AG20443 (cell line): ENCODE measurements at places on chromosomes 4 and X.
A peak's percentile ranks its signal among the peaks of the same experiment; 100 is the strongest.

- no peak for DNase-seq
Measured at GRCh38 chr4:98749206-98749605, 90.8 kb upstream of the TSPAN5 start.

DNA sequence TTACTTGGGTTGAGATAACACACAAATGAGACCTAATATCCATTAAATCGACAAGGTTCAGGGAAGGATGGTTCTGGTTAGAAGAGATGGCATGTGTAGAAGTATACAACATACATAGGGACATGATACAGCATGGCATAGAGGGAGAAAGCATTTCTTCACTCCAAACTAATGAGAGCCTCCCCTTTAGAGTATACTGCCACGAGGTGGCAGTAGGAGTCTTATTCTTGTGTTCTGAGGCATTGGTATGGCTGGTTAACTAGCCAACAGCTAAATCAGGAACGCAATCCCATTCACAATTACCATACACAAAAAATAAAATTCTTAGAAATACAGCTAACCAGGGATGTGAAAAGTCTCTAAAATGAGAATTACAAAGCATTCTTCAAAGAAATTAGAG, 29.1 kb upstream of the TRO start:
- DNase-seq = peak; percentile 14

GRCh38 chr4:126071346-126072333, 756.9 kb downstream of the FAT4 start:
- DNase-seq = peak; percentile 57

DNA sequence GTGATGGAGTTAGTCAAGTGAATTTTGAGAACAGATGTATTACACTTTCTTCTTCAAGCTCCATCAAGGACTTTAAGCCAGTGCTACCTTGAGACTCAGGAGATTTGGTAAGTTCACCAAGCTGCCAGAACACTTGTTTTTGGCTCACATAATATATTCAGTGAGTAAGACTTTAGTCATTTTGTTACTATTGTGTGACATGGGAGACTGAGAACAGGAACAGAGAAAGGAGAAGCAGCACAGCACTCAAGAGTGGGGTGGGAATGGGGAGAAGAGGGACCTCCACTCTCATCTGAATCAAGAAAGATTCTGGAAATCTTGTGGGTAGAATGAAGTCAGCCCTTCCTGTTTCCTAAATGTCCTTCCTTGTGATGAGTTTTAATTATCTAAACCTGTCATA, 87.3 kb upstream of the TET2 start:
- DNase-seq = no peak

GRCh38 chrX:137290011-137290410, 256.2 kb upstream of the GPR101 start:
- no peak for DNase-seq

DNA sequence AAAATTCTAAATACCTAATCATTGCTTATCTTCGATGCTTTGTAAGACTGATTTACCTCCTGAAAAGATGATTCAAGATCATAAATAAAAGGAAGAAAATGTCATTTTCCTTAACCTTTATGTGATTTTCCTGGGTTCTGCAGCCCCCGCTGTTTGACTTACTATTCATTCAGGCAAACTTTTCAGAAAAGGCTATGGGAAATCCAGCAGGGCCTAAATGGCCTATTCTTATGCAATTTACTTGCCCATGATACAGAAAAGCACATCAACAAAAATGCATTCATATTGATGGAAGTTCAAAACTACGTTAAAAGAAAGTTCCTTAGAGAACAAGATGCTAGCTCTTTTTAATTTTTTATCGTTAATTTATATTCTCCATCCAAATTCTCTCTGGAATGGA, 51.2 kb downstream of the TMEM144 start:
- no peak for DNase-seq

GRCh38 chr4:143531788-143532491, 18.4 kb downstream of the SMARCA5 start:
- DNase-seq = no peak

DNA sequence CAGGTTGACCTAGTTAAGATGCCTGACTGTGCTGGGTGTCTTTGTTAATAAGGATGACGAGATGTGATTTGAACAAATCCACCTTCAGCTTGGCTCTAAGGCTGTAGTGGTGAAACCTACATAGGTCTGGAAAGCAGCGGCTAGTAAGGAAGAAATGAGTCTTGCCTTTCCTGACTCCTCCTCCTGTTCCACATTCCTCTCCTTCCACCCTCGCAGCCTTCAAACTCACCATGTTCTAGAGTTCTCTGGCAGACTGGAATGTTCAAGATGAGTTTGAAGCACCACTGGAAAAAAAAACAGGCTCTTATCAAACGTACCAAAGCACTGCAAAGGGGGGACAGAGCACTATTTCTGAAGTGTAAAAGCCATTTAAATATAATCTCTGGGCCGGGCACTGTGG, 395.4 kb downstream of the BMPR1B start:
- no peak for DNase-seq

DNA sequence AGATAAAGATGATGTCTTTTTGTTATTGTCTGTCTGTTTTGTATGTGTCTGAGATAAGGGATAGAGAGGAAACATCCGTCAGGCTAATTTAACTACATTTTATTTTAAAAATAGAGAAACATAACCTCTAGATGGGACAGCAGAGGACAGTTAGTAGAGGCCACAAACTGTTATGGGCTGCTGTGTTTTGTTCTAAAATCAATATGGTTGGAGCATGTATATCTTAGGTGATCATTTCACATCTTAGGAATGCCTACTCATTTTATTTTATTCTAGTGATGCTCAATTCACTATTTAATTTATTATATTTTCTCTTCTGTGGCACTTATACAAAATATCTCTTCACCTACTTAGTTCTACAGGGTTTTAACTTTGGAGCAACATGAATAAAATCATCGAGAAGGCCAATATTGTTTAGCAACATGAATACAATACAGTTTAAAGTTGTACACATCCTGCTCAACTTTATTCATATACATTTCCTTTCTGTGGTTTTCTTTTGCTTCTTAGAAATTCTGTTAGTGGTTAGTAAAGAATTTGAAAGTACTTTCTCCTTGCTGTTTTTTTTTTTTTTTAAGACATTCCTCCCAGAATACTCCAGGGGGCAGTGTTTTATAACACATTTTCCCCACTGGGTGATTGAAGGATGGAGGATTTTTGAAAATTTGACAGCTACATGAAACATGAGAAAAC, 392.9 kb downstream of the UNC5C start:
- peak; percentile 31 for DNase-seq

DNA sequence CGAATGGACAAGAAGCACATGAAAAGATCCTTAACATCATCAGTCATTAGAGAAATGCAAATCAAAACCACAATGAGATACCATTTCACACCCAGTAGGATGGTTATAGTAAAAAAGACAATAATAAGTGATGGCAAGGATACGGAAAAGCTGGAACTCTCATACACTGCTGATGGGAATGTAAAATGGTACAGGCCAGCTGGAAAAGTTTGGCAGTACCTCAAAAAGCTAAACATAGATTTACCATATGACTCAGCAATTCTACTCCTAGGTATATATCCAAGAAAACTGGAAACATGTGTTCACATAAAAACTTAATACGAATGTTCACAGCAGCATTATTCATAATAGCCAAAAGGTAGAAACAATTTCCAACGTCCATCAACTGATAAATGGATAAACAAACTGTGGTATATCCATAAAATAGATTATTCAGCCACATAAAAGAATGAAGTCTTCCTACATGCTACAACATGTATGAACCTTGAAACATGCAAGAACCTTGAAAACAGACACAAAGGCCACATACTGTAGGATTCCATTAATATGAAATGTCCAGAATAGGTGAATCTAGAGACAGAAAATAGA, 11.9 kb downstream of the RPS6KA3 start:
- no peak for DNase-seq

GRCh38 chr4:21113496-21114223, 413.4 kb downstream of the PACRGL start:
- DNase-seq = no peak

- no peak for DNase-seq
Measured at GRCh38 chrX:107738272-107738671, 37.3 kb downstream of the TSC22D3 start.
